Body of pancreas (tissue), 4 donors: ENCODE measurements at places on chromosomes 5 and 9. TPM values are rescaled to one million over a fixed set of nuclear protein-coding genes. Genes with fewer than 3 reads are reported as not detected.

DNA sequence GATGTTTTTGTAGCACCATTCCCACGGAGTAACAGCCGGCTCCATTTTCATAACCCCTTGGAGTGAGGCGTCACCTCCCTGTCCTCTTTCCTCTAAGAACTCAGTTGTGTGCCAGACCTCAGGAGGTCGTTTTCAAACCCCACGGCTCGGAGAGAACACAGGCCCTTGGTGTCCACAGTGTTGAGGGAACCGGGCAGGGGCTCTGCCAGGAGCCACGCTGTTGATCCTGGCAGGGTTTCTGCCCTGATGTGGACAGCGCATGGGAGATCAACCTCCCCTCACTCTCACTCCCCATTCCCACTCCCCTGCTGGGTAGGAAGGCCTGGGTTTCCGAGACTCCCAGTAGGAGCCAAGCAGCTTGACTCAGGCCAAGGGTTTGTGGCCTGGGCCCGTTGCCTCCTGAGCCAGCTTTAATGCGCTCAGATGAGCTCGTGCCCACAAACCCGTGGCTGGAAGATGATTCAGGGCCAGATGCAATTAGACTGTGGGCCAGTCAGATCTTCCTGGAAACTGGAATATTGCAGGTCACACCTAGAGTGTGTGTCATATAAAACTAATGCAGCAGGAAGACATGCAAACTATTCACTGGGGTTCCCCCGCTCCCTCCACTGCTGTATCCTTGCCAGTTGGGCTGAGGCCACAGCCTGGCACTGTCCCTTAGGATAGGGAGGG is 133.4 kb downstream of the SLC12A2 start:
- no peak for DNase-seq
- H3K4me1 ChIP-seq = no peaks in the 10 kb centered on the region
- H3K36me3 ChIP-seq = no peaks in the 10 kb centered on the region
- no peak overlapping the region for H3K27ac ChIP-seq

GRCh38 chr9:12091865-12092527 is 601.2 kb upstream of the TYRP1 start:
- H3K27ac ChIP-seq = no peak overlapping the region
- H3K4me1 ChIP-seq = no peaks in the 10 kb centered on the region
- no peaks in the 10 kb centered on the region for H3K36me3 ChIP-seq
- no peak overlapping the region for H3K4me3 ChIP-seq

DNA sequence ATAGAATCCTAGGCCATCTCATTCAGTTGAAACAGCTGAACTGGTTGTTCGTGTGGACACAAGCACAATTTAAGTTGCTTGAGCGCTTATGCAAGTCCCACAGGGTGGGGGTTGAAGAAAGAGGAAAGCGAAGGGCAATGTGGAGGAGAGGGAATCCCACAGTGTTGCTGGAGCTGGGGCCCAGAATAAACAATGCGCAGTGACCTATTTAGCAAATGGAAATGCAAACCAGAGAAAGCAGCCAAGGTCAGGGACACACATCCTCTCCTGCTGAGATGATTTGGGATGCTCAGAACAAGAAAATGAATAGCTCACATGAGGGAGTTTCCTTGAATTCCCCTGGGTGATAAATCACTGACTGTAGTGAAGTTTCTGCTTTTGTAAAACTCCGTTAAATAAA is 838.3 kb downstream of the TLE4 start:
- no peaks in the 10 kb centered on the region for H3K4me1 ChIP-seq
- no peak overlapping the region for H3K27ac ChIP-seq
- no peak for DNase-seq
- no peaks in the 10 kb centered on the region for H3K36me3 ChIP-seq

DNA sequence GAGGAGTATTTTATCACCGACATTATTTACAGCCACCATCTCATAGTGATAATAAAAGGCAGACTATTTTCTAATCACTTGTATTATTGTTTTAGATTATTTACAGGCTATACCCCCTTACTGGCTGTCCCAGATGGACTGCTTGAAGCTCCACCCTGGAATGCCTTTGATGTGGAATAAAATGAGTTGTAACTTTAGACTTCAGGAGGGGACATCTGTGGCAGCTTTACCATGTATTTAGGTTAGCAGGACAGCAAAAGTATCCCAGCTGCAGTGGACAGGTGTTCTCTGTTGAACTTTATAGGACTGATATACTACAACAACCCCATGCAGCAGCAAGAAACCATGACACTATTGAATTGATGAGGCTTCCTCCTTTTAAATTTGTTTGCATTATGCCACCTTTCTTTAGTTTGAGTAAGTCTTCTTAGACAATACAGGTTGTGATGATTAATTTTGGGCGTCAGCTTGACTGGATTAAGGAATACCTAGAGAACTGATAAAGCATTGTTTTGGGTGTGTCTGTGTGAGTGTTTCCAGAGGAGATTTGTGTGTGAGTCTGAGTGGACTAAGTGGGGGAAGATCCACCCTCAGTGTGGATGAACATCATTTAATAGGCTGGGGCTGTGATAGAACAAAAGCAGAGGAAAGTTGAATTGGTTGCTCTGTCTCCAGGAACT is 29.2 kb upstream of the C9orf57 start:
- no peak for DNase-seq
- no peaks in the 10 kb centered on the region for H3K27me3 ChIP-seq
- H3K27ac ChIP-seq = no peak overlapping the region

Gene ADGRD2
- total RNA-seq = not detected

DNA sequence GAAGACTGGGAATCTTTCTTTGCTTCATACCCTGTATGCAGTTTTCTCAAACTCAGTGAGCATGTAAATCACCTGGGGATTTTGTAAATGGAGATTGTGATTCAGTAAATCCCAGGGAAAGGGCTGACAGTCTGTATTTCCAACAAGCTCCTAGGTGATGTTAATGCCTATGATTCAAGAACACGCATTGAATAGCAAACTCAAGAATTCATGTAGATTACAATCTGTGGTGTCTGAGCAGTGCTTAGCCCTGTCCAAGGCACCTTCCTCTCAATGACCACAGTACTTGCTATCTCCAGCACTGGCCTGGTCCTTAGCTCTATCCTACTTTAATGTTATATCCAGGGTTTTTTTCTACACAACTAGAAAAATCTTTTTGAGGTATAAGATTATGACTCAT is 721.4 kb upstream of the MEF2C start:
- H3K27ac ChIP-seq = no peak overlapping the region
- H3K4me3 ChIP-seq = no peak overlapping the region
- DNase-seq = no peak
- H3K36me3 ChIP-seq = no peaks in the 10 kb centered on the region
- H3K27me3 ChIP-seq = no peaks in the 10 kb centered on the region

- H3K27me3 ChIP-seq = no peaks in the 10 kb centered on the region
- H3K4me3 ChIP-seq = no peak overlapping the region
- DNase-seq = no peak
- H3K27ac ChIP-seq = no peak overlapping the region
- H3K36me3 ChIP-seq = no peaks in the 10 kb centered on the region
These were observed 7.6 kb downstream of the MAN2A1 start for GRCh38 chr5:109697339-109697738.

DNA sequence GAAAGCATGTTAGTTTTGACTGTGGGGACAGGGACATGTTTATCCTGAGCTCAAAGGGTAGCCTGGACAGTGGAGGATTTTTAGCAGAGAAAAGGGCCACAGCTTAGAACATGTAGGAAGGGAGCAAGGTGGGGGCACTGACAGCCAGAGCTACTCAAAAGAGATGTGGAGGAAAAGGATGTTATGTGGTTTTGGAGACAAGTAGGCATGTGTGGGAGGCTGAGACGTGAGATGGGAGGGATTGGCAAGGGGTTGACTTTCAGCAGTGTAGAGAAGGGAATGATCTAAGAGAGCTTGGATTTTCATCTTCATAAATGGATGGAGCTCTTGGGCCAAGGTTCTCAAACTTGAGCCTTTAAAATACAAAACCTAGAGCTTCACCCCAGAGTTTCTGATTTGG is 24.0 kb downstream of the SYK start:
- no peaks in the 10 kb centered on the region for H3K4me1 ChIP-seq
- no peak overlapping the region for H3K27ac ChIP-seq
- no peaks in the 10 kb centered on the region for H3K27me3 ChIP-seq
- no peak for DNase-seq

DNA sequence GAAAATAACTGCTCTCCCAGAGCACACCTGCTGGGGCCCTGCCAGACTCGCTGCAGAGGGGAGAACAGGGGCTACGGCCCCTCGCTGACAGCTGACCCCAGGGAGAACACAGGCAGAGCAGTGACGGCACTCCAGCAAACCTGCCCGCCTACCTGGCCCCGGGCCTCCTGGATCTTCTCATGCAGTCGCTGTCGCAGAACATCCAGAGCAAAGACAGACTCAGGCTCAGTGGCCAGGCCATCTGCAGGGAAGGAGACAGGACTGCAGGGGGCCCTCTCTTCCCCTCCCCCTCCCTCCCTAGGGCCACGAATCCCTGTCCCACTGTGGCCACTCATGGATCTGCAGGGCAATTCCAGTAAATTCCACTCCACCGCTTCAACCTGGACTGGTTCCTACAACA is 2.4 kb downstream of the SURF6 start:
- no peak overlapping the region for H3K27ac ChIP-seq
- DNase-seq = no peak
- peaks cover 28% of the 10 kb centered on the region for H3K4me1 ChIP-seq
- no peak overlapping the region for H3K4me3 ChIP-seq
- no peaks in the 10 kb centered on the region for H3K27me3 ChIP-seq

Gene CDH6
- total RNA-seq = 0.99 TPM

- peaks cover 18% of the 10 kb centered on the region for H3K4me1 ChIP-seq
- DNase-seq = no peak
- H3K36me3 ChIP-seq = no peaks in the 10 kb centered on the region
- no peaks in the 10 kb centered on the region for H3K27me3 ChIP-seq
- H3K4me3 ChIP-seq = no peak overlapping the region
These were observed 17.2 kb downstream of the AGXT2 start for GRCh38 chr5:35030426-35031100.

GRCh38 chr5:38601133-38601862 is 44.9 kb upstream of the LIFR start:
- H3K27ac ChIP-seq = peak overlapping the region; percentile 11
- no peaks in the 10 kb centered on the region for H3K27me3 ChIP-seq
- H3K4me3 ChIP-seq = no peak overlapping the region
- peaks cover 42% of the 10 kb centered on the region for H3K4me1 ChIP-seq
- no peak for DNase-seq
- no peaks in the 10 kb centered on the region for H3K36me3 ChIP-seq

Gene PCDHB16
- 2.1 TPM for total RNA-seq

DNA sequence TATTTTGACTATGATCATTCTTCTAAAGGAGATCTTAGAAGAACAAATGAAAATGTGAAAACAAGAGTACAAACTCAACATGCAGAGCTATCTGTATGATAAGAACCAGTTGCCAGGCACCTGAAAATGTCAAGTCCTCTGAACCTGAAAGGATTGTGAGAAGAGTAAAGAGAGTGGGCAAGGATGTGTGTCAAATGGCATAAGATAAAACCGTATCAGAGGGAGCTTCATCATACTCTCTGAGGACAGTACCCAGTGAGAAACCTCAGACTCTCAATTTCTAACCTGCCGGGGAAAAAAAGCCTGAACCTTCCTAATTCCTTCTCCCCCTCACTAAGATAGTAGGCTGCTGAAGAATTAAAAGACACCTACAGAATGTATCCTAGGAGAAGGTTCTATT is 6.8 kb downstream of the ETF1 start:
- peaks cover 43% of the 10 kb centered on the region for H3K4me1 ChIP-seq
- no peak overlapping the region for H3K4me3 ChIP-seq
- no peaks in the 10 kb centered on the region for H3K36me3 ChIP-seq
- no peak for DNase-seq

GRCh38 chr5:176817841-176818377 is 7.5 kb downstream of the UNC5A start:
- peak; percentile 32 for DNase-seq
- H3K27ac ChIP-seq = no peak overlapping the region
- H3K36me3 ChIP-seq = no peaks in the 10 kb centered on the region
- peaks cover 8% of the 10 kb centered on the region for H3K4me1 ChIP-seq

GRCh38 chr5:44246986-44247385 is 142.2 kb downstream of the FGF10 start:
- H3K27me3 ChIP-seq = no peaks in the 10 kb centered on the region
- no peak overlapping the region for H3K27ac ChIP-seq
- no peaks in the 10 kb centered on the region for H3K36me3 ChIP-seq
- DNase-seq = no peak
- H3K4me3 ChIP-seq = no peak overlapping the region

DNA sequence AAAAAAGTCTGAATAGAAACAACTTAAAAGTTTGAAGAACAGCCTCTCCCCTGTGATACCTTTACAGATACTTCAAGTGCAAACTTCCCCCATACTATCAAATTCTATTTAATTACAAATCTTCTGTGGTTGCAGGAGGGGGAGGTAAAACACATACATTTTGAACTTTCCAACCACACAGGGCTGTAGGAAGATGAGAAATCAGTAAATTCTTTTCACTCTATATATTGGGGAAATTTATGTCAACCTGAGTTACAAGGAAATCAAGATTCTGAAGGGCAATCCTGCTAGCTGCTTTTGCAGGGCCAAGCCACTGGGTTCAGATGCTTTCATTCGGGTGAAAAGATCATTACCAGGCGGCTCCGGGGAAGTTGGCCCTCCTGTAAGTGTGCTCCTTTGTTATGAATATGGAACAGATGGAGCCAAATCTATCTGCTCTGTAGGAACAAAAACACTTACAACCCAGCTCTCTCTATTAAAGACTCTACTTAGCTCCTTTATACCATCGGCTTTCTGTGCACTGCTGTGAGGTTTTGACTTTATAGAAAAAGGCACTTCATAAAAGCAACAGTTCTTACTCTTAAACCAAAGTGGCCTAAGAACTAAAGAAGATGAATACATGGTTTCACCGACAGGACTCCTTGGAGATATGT is 269.1 kb downstream of the EFNA5 start:
- H3K27me3 ChIP-seq = no peaks in the 10 kb centered on the region
- no peak overlapping the region for H3K4me3 ChIP-seq
- no peaks in the 10 kb centered on the region for H3K36me3 ChIP-seq
- no peak overlapping the region for H3K27ac ChIP-seq

DNA sequence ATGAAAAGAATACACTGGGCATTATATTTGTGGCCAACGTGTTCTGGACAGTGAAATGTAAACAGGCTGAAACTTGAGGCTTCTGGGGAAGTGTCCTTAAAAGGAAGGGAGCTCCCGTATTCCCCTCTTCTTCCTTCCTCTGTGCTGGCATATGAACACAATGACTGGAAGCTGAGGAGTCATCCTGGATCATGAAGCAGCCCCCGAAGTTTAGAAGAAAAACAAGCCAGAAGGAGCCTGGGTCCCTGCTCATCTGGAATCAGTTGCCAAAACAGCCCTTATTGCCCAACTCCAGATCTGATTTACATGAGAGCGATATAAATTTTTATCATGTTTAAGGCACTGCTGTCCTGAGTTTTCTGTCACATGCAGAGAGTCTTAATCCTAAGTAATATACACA is 65.4 kb upstream of the SLC1A1 start:
- H3K4me3 ChIP-seq = no peak overlapping the region
- no peak overlapping the region for H3K27ac ChIP-seq
- no peak for DNase-seq
- H3K27me3 ChIP-seq = no peaks in the 10 kb centered on the region
- no peaks in the 10 kb centered on the region for H3K4me1 ChIP-seq
- H3K36me3 ChIP-seq = no peaks in the 10 kb centered on the region

- DNase-seq = no peak
- no peaks in the 10 kb centered on the region for H3K36me3 ChIP-seq
- H3K4me1 ChIP-seq = no peaks in the 10 kb centered on the region
- H3K4me3 ChIP-seq = no peak overlapping the region
- no peaks in the 10 kb centered on the region for H3K27me3 ChIP-seq
These were observed 67.9 kb downstream of the ADGRV1 start for GRCh38 chr5:90626493-90626892.
